ENCODE measurements at places on chromosomes 16 and 17.

- DNase-seq = no peak
These were observed 27.9 kb downstream of the NARF start for GRCh38 chr17:82486231-82487094.

GRCh38 chr17:7177954-7178477, 1.2 kb downstream of the ASGR1 start:
- no peak for DNase-seq

DNA sequence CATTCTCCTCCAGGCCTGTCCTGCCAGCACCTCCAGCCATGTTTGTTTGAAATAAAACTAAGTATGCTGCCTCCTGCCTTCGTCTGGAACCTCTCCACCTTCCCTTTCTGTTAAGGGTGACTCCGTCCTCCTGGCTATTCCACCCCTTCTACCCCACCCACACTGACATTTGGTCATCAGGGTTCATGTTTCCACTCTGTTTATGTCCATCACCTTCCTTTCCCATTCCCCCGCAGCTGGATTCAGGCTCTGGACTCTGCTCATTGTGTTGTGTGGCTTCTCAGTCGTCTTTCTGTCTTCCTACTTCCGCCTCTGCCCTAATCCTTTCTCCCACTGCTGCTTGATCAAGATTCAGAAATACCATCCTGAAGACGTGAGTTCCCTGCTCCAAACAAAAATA, 28.6 kb downstream of the EPN2 start:
- DNase-seq = no peak

GRCh38 chr16:13628156-13628555, 291.8 kb upstream of the ERCC4 start:
- DNase-seq = no peak

- DNase-seq = no peak
These were observed 11.2 kb upstream of the DNAH17 start for GRCh38 chr17:78588258-78589030.

- DNase-seq = no peak
These were observed 368.9 kb downstream of the UTP18 start for GRCh38 chr17:51629232-51629631.

- no peak for DNase-seq
These were observed 90.0 kb upstream of the HSBP1 start for GRCh38 chr16:83717814-83718213.
